ENCODE measurements at places on chromosomes 2 and 18.

GRCh38 chr18:47613929-47614328, 316.5 kb downstream of the SMAD2 start:
- no peak for DNase-seq

DNA sequence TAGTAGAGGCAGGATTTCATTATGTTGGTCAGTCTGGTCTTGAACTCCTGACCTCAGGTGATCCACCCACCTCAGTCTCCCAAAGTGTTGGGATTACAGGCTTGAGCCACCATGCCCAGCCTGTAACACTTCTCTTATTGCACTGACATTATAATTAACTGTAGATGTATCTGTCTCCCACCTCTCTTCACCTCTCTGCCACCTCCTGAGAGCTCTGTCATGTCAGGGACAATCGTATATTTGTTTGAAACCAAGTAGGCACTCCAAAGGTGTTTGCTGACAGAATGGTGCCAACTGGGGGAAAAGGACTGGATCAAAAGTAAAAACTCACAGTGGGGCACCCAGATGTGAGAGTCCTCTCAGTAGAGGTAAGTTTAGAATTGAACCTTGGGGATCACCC, 17.3 kb upstream of the ME2 start:
- DNase-seq, result no peak

DNA sequence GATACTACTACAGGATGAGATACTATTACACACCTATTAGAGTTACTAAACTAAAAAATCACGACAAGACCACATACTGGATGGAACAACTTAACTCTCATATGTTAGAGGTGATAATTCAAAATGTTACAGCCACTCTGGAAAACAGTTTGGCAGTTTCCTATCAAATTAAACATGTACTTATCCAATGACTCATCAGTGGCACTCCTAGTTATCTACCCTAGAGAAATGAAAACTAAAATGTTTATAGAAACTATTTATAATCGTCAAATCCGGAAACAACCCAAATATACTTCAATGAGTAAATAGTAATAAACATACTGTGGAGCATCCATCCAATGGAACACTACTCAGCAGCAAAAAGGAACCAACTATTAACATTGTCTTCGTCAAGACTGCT, 137.0 kb upstream of the RBBP8 start:
- no peak for DNase-seq

DNA sequence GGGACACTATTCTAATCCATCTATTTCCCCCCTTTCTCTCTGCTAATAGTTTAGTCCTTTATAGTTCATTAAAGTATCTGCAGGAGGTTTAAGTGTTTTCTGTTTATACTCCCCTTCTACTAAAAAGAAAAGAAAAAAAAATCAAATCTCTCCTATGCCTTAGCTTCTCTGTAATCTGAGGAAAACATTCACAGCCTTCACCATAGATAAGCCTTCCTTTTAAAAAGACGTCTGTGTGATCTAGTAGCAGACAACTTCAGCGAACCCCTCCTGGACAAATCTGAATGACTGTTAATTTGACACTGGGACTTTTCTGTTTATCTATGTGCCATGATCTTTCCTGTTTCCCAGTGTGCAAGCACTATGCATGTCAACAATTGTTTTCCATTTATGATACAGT, 70.4 kb upstream of the CDH19 start:
- DNase-seq, result no peak

GRCh38 chr2:56025469-56026193, 102.0 kb upstream of the EFEMP1 start:
- no peak for DNase-seq

DNA sequence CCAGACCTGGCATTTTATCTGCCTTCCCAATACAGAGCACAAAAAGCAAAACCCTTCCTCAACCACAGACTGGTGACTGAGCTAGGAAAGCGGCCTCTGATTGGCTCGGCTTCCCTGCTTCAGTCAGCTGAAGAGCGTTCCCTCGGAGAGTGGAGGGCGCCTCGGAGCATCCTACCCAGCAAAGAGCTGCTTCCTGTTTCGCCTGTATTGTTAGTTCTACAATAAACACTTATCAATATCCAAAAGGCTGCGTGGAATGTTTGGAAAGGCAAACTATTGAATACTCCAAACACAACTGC, 125.0 kb downstream of the CACNB4 start:
- no peak for DNase-seq

- no peak for DNase-seq
These were observed 24.5 kb downstream of the PRKD3 start for GRCh38 chr2:37300146-37300545.

- no peak for DNase-seq
These were observed 164.6 kb upstream of the DCC start for GRCh38 chr18:52175406-52175805.

DNA sequence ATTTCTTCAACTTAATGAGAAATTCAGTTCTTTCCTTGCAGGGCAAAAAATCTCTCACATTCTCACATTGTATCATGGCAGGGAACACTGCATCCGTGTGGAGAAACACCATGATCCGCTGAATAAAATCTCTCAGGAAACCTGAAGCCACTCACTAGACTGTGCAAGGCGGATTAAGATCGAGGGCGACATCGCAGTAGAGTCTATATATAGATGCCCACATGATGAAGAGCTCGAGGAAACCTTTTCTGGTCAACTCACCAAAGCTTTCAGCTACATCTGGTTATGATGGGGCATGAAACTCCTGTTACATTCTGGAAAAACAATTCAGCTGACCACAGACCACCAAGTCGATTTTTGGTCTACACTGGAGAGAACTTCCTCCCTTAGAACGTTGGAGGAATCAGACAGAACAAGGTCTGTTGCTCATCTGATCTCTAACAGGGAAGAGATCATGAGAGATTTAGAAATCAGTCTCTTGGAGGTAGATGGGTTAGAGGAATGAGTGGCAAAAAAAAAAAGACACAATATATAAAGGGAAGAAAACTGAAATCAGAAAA, 162.9 kb upstream of the ZNF516 start:
- DNase-seq, result peak; percentile 31

DNA sequence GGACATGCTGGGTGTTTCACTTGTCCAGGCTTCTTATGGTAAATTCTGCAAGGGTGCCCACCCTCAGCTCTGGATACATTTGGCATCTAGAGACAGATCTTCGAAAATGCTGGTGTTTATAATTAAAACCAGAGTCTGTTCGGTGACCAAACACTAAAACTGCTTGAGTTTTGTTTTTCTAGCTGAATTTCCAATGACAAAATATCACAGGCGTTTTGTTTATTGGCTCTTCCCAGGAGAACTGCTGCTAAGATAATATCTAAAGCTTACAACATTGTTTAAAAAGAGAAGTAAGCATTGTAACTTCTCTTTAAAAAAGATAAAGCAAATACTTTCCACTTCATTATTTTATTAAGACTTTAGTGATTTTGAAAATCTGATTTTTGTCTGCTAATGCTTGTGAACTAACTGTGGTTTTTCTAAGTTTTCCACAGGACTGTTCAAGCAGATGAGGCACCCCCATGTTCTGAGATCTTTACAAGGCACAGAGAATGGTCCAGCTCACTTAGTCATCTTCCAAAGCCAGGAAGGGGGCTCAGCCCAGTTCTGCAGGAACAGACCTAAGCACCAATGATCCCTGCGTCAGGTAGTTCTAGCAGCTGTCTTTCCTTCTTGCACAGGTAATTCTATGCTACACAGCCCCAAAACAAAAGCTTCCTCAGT, 94.8 kb upstream of the LTBP1 start:
- no peak for DNase-seq

- DNase-seq, result no peak
These were observed 204.4 kb downstream of the SRBD1 start for GRCh38 chr2:45406621-45407020.

- peak; percentile 22 for DNase-seq
These were observed 7.6 kb upstream of the FARSB start for GRCh38 chr2:222663479-222663878.

- no peak for DNase-seq
These were observed 111.8 kb downstream of the B3GNT2 start for GRCh38 chr2:62307469-62308389.

- DNase-seq, result no peak
These were observed 89.0 kb upstream of the RBMS1 start for GRCh38 chr2:160582490-160583145.

GRCh38 chr18:49764032-49764431, 49.3 kb downstream of the ACAA2 start:
- DNase-seq, result no peak

- DNase-seq, result no peak
These were observed 86.5 kb downstream of the ACTR3 start for GRCh38 chr2:113976277-113976928.

- no peak for DNase-seq
These were observed 122.0 kb upstream of the MGAT5 start for GRCh38 chr2:134131681-134132489.

DNA sequence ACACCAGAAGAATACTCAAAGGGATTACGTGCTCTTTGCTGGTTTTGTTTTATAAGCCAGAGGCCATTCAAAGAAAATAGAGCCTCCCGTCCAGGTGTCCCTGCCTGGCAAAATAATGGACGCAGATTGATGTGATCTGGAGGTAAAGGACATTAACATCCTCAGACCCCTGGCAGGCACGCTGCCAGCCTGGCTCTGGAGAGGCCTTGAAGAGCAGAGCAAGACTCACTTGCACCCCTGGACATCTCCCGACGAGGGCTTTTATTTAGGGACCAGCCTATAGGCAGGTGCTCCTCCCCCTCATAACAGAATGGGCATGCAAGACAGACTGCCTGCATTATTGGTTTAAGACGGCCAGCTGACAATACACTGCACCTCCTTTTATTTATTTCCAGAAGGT, 291.3 kb downstream of the BCL11A start:
- no peak for DNase-seq
